Cortex of kidney (tissue), 1 donor: ENCODE measurements at places on chromosomes 16 and 17.

GRCh38 chr16:71675380-71675779, 49.1 kb downstream of the PHLPP2 start:
- no peak for DNase-seq

- no peak for DNase-seq
Measured at GRCh38 chr16:31083556-31083955, 5.2 kb downstream of the PRSS53 start.

GRCh38 chr17:36183001-36183971, 6.8 kb upstream of the TBC1D3B start:
- no peak for DNase-seq

GRCh38 chr17:81222620-81222905, 202 bp downstream of the CEP131 start:
- DNase-seq = no peak

GRCh38 chr16:68013440-68013839, 2.3 kb downstream of the DPEP2NB start:
- no peak for DNase-seq

GRCh38 chr17:9240659-9241370, 219.5 kb downstream of the NTN1 start:
- no peak for DNase-seq

DNA sequence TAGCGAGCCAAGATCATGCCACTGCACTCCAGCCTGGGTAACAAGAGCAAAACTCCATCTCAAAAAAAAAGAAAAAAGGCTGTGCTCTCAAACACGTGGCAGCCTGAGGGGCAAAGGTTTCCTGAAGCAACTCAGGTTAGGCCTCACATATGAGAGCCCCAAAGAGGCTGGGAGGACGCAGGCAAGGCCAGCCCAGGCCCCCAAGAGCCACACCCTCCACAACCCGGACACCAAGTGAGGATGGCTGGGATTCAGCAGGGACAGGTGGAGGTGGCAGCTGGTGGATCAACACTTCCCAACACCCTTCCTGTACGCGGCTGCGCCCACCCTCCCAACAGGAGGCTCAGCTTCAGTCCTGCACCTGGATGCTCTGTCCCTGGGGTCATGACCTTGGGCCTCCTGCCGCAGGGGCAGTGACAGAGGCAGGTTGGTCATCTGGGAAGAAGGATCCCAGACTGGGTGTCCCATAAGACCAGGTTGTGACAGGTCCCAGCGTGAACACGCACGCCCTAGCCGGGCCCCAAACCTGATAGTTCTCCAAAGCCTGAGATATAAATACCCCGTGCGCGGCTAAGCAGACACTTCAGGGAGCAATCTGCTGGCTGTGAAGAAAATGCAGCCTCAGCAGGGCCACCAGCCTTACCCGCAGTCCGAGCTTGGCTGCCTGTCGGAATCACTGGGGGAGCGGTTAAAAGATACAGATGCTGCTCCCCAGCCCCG, 78.1 kb downstream of the TIMM22 start:
- no peak for DNase-seq

DNA sequence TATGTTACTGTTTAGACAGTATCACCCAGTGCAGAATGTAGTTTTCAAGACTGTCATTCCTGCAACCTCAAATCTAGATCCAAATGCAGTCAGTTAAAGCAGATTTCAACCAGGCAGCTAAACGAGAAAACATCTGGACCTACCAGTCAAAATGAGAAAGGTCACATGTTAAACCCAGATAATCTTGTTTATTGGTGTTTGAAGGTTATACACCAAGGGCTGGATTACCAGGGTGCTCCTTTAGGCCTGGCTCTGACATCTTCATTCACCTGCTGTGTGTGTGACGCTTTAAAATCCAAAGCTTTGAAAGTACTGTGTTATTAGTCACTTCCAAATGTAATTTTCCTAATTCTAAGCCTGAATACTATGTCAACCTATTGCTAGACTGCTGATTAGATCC, 54.9 kb downstream of the IKZF3 start:
- DNase-seq = no peak

GRCh38 chr16:12942861-12943260, 41.5 kb downstream of the SHISA9 start:
- no peak for DNase-seq

DNA sequence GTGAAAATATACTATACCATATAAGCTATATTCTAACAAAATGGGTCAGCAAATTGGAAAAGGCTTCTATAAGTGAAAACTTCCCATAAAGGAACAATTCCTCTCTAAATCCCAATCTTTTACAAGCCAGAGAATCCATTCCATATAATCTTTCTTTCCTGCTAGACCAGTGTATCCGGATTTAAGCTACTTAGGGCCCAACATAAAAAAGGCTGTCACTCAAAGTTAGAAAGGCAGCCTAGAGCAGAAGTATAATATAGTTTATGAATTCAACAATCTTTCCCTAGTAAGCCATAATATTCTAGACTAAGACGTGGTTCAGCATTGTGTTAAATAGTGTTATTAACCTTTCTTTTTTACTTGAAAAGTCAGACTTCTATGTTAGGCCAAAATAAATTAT, 93.0 kb downstream of the SKAP1 start:
- DNase-seq = no peak

DNA sequence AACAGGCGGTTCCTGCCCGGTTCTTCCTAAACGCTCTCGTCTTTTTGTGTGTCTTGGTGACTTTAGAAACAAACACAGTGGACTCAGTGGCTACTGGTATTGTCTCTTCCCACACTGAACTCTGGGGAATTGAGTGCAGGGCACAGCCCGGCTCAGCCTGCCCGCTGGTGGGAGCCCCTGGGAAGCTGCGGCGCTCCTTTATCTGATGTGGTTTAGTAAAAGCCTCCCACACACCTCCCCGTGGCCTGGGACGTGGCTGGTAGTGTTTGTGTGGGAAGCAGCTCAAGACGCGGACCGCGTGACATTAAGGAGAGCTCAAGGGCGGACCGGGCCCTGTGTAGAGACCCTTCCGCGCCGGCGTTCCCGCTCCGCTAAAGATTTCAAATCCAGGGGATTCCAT, 55.4 kb upstream of the PVALEF start:
- no peak for DNase-seq

GRCh38 chr16:20020083-20020482, 53.6 kb downstream of the GPR139 start:
- DNase-seq = no peak

- no peak for DNase-seq
Measured at GRCh38 chr16:87092958-87093357, 224.2 kb downstream of the C16orf95 start.
